ENCODE measurements at places on chromosomes 6 and 20.

GRCh38 chr20:20223981-20224380 lies 143.9 kb upstream of the INSM1 start:
- no peak for DNase-seq

DNA sequence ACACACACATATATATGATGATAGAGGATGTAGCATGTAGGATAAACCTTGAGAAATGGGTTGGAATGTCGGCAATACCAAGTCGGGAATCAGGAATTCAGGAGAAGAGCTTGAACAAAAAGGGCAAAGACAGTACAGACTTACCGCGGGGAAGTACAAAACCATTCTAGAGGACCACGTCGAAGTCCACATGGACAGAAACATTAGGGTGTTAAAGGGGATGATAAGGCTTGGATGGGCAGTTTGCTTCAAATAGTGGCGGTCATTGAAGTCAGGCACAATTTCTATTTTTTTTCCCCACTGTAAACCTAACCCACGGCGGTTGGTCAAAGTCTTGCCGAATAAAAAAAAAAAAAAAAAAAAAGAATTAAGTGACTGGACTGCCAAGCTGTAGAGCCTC lies 766 bp upstream of the NUS1 start:
- DNase-seq = no peak

DNA sequence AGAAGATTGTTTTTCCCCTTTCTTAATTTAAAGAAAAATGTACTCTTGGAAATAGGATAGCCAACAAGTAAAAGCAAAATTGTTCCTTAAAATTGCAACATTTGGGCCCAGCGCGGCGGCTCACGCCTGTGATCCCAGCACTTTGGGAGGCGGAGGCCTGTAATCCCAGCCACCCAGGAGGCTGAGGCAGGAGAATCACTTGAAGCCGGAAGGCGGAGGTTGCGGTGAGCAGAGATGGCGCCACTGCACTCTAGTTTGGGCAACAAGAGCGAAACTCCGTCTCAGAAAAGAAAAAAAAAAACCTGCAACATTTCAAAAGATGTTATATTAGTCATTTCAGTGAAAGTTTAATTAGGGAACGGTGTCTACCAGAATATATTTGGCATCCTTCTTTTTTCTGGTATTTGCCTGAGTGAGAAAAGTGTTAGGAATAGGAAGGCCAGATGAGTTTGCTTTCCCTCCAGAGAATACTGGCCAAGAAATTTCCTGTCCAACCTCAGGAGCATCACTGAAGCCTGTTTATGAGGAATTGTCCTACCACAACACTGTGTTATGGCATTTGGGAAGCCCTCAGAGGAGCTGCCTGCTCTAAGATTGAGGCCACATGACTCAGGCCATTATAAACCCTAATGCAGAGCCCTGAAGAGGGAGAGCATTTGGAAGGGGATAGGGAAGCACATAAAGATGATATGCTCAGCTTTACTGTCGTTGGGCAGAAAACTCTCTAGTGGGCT lies 1.2 kb upstream of the GJA1 start:
- DNase-seq = no peak

DNA sequence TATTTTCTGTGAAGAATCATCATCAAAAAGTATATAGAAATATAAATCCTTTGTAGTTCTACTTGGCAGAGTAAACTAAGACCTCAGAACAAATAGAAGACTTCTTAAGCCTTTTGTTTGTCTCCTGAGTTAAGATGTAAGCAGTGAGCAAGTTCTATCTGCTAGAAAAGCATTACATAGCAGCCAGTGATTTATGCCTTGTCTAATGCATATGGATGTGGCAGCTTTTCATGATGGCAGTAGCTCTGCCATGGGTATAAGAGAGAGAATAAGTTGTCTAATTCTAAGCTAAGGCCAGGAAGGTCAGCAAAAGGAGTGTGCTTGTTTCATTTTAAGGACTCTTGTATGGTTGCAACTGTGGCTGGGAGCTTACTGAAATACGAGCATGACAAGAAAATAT lies 920.2 kb downstream of the GRIK2 start:
- no peak for DNase-seq

- DNase-seq = no peak
These were observed 133.4 kb downstream of the CEBPB start for GRCh38 chr20:50323777-50324775.

DNA sequence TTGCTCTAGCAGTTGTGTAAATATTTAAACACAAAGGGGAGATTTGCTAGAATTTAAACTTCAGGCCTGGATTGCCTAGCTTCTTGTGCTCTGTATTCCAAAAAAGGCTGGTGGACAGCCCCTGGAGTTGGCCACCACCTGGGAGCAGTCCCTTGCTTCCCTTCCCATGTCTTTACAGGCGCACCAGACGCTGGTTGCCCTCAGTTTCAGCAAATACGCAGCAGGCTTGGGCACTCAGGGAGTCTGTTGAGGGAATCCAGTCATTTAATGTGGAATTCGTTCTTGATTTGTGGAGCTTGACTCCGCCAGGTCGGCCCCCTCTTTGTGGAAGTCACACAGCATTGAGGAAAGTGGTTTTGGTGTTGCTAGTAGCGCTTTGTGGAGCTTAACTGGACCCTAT lies 156.8 kb downstream of the DTNBP1 start:
- no peak for DNase-seq

- DNase-seq = no peak
These were observed 16.3 kb upstream of the FOXC1 start for GRCh38 chr6:1593286-1593957.

DNA sequence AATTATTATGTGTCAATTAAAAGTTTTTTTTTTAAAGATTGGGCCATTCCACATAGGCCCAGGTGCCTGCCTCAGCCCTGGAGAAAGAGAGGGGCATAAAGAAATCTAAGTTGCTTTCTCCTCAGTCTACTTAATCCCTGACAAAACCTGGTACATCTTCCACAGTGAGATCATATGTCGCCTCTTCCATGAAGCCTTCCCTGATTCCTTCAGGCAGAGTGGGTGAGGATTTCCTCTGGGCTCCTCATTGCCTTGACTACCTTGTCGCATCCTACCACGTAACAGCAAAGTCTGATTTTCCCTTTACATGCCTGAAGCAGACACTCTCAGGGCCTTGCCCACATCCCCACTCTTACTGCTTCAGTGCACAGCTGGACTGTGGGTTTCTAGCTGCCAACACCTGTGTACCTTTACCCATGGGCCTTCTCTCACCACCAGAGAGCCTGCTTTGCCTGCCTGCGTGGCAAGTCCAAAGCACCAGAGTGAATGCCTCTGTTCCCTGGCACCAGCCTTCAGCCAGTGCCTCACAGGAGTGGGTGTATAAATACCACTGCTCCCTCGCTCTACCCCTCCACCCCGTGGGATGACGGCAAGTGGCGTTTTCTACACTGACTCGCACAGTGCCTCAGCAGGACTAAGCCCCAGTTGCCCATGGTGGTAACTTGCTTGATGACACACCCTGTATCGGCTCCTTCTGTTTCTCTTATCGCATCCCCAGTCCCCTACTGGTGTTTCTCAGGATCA lies 68.0 kb downstream of the EYA2 start:
- no peak for DNase-seq

DNA sequence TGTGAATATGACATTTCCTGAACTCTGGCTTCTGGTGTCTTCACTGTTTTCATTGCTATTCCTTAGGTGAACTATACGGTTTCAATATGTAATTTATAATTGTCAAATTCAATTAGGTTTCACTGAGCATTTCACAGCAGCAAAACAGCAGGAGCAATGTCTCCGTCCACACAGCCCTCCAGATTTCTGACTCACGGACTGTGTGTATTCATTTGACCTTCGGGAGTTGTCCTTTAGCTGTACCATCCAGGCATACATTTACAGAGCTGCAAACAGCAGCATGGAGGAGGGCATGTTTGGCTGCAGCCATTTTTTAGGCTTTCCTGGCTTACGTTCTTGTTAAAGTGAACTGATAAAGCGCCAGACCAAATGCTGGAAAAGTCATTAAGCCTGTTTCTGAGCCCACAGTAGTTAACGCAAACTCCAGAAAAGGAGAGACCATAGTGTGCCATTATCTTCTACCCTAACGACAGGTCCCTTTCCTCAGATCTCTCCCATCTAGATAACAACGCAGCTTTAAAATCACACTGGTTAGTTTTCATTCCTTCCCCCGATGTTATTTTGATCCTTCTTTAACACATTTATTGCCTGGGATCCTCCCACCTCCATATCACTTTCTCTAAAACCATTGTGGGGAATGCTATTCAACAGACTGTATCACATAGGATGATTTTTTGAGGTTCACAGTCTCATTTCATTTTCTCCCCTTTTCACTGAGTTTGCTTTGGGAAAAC lies 18.3 kb downstream of the FOXC1 start:
- no peak for DNase-seq

DNA sequence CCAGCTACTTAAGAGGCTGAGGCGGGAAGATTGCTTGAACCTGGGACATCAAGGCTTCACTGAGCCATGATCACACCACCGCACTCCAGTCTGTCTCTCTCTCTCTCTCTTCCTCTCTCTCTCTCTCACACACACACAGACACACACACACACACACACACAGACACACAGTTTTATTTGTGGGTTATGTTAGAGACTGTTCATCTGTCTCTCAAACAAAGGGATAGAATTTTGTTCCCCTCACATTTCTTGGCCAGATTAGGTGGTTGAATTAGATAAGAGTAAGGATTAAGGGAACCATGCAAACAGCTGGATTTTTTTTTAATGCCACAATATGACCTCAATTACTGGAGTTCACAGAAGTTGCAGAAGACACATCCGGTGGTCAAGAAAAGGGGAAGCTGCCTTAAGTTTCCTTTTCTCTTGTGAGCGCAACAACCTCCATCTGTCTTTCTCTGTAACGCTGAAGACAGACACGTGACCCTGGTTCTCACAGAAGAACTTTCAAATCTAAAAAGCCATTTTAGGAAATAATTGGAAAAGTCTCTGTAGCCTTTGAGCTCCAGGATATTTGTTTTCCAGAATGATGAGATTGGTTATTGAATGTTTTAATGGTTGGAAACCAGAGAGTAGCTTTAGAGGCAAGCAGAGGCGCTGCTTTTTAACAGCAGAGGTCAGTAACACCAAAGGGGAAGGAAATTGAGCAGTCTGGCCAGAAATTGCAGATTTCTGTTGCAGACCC lies 32.9 kb upstream of the LGSN start:
- DNase-seq = no peak

DNA sequence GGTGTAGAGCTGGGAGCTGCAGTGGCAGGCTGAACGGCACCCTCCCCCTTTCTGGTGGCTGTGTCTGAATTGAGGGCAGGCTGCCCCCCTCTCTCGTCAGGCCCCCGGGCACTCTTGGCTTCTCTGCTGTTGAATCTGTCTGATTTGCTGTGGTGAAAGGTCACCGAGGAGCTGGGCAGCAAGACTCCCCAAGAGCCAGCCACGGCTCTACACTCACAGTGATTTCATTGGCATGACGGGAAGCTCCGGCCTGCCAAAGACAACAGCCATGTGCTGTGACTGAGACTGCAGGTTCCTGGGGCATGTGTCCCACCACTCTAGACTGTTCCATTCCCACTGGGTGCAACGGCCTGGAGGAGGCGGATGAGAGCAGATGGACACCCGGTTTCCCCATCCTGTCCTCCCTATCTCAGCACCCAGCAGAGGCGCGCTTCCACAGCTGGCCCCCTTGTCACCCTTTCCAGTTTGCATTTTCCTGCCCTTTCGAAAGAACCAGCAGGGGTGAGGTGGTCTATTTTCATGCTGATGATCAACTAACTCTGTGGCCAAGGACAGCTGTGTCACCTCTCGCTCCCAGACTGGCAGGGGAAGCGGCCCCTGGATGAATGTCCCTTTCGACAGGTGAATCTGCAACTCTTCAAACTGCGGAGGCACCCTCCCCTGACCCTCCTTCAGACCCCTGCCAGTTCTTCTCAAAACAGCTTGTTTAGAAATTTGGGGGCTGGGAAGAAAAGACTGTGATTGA lies 2.2 kb downstream of the APCDD1L start:
- DNase-seq = no peak

DNA sequence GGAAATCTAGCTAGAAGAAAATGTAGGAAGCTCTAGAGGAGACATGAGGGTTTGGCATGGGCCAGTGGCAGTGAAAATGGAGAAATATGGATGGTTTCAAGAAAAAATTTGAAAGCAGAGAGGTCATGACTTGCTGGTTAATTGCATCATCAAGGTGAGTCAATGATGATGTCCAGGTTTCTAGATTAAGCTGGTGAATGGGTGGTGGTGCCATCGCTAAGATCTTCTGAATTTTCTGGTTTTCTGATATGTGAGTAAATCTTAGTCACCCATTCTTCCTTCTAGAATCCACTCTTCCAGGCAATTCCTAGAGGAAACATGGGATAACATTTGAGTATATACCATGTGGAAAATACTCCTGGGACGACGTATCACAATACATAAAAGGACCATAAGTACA lies 25.0 kb downstream of the SH3BGRL2 start:
- no peak for DNase-seq

- no peak for DNase-seq
These were observed 30.8 kb downstream of the KIF16B start for GRCh38 chr20:16542477-16542876.

- DNase-seq = no peak
These were observed 52.5 kb downstream of the ATG5 start for GRCh38 chr6:106273087-106273486.

DNA sequence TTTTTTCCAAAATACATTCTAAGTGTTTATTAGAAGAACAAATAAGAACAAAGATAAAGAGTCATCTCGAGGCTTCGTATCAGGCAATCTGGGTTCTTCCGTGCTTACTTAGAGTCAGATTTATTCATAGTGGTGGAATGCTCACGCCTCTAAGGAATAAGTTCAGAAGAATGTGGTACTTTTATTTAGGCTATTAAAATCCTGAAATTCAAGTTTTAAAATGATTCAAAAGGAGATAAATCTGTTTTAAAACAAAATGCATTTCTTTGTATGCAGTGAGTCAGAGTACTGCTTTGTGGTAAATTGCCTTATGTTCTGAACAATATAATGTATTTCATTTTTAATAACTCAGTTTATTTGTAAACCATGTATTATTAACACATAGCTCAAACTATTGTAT lies 89.1 kb downstream of the FUT9 start:
- DNase-seq = no peak

DNA sequence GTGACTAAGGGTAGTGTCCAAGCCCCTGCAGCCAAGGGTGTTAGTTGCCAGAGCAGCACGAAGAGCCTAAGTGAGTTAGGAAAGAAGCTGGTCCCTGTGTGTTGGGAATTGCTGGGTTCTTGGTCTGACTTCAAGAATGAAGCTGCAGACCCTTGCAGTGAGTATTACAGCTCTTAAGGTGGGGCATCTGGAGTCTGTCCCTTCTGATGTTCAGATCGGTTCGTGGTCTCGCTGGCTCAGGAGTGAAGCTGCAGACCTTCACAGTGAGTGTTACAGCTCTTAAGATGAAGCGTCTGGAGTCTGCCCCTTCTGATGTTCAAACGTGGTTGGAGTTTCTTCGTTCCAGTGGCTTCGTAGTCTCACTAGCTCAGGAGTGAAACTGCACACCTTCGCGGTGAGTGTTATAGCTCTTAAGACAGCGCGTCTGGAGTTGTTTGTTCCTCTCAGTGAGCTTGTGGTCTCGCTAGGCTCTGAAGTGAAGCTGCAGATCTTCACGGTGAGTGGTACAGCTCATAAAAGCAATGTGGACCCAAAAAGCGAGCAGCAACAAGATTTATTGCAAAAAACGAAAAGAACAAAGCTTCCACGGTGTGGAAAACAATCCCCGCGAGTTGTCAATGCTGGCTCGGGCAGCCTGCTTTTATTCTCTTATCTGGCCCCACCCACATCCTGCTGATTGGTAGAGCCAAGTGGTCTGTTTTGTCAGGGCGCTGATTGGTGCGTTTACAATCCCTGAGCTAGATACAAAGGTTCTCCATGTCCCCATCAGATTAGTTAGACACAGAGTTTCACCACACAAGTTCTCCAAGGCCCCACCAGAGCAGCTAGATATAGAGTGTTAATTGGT lies 31.8 kb downstream of the PXDC1 start:
- no peak for DNase-seq
